ENCODE measurements at places on chromosomes 12 and 14.

GRCh38 chr14:56814519-56814959 is 4.3 kb upstream of the OTX2 start:
- no peak for DNase-seq

DNA sequence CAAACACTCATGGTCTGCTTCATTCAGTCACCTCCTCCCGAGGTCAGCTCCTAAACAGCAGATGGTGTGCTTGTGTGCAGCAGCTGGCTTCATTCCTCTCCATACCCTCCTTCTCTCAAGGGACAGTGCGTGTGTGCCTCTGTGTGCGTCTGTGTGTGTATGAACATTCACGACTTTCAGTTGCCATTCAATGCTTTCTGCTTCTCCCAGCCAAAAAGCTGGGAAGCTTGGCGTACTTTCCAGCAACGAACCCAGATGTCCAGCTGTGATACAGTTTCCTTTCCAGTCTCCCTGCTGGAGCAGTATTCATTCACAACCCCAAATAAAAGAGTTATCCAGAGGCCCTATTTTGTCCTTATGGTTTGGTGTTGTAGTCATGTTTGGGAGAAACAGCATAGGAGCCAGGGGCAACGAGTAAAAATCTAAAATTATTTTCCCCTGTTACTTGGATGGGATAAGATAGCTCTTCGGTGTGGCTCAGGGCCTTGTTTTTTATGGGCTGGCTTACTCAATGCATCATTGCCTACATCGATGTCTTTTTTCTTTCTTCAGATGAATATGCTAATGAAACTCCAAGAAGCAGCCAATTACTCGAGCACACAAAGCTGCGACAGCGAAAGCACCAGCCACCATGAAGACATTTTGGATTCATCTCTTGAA is 379.3 kb downstream of the NAV3 start:
- no peak for DNase-seq

DNA sequence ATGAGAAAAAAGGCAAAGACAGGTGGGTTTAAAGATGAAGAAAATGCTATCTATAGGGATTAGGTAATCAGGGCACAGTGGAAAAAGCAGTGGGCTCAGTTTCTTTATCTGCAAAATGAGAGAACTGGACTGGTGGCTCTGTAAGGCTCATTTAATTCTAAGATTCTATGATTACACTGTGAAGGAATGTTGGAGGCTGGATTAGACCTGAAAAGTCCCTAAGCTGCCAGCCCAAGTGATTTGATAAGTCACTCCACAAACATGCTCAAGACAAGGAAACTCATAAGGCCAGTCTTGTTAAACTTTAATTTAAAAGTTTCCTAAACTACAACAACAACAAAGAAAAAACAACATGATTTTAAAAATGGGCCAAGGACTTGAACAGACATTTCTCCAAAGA is 75.1 kb downstream of the DCAF5 start:
- DNase-seq: no peak

DNA sequence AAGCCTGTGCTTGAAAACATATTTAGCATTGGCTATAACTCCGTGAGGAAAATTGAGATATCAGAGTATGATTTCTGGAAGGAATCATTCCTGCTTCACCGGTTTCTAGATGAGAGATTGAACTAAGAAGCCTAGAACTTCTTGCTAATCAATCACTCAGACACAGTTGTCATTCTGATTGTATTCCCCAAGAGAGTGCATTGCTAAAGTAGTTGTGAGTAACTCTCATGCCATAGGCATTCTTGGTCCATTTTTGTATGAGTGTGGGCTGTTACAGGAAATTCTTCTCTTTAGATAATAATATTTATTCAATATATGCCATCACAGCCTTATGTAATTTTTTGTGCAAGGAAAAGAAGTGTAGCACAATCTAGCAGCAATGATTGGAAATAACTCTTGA is 893.3 kb upstream of the MDGA2 start:
- DNase-seq: no peak

GRCh38 chr12:57008178-57008577 is 1.8 kb upstream of the ZBTB39 start:
- no peak for DNase-seq

DNA sequence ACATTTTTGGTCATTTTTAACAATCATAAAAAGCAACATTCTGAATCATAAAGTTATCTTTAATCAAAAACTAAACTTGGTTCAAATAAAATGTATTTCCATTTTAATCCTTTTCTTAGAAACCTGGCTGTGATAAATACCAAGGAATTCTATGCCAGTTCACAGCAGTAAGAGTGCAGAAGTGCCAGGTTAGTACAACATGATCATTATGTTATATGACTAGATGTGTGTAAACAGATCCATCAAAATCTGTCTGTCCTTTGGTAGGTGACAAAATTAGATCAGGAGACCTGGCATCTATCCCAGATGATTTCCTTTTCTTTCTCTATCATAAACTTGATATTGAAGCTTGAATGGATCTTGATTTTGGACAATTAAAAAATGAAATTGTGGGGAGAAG is 200.6 kb upstream of the STXBP6 start:
- no peak for DNase-seq

- no peak for DNase-seq
These were observed 155.5 kb downstream of the ANO2 start for GRCh38 chr12:5789469-5789968.

- no peak for DNase-seq
These were observed 2.3 kb downstream of the LTBP2 start for GRCh38 chr14:74609721-74610120.

- no peak for DNase-seq
These were observed 191.8 kb downstream of the C12orf75 start for GRCh38 chr12:105522166-105522825.

DNA sequence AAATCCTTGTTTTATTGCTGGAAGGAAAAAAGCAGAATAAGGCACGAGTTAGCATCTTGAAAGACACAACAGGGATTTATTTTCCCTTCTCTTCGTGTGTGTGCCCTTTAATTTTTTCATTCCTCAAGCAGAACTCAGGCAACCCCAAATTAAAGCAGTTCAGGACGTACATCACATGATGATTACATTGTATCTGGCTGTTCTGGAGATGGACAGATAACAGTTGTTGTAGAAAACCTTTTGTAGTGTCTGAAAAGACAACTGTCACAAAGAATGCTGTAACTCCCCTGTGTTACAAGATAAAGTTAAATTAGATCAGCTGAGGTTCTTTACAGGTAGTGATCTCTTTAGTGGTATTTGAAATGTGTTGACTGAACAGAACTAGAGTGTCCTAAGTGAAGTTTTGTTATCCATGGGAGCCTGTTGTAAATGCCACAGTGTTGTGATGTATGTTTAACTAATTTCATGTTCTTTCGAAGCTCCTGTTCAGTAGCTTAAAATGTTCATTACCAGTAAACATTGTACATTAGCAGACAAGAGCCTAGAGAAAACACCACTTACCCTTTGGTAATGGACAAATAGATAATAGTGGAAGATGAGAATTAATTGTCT is 58.5 kb downstream of the TMTC2 start:
- no peak for DNase-seq

- DNase-seq: no peak
These were observed 8.3 kb downstream of the TMX1 start for GRCh38 chr14:51248016-51248987.

All from T follicular helper cell (primary cell).